ENCODE measurements at places on chromosomes 5 and 9.

GRCh38 chr5:168005093-168005492, 286.4 kb upstream of the WWC1 start:
- no peak for DNase-seq

- no peak for DNase-seq
These were observed 124.3 kb upstream of the SMARCA2 start for GRCh38 chr9:1890816-1891215.

GRCh38 chr5:92884469-92884868, 696.5 kb downstream of the NR2F1-AS1 start:
- DNase-seq, result no peak

- DNase-seq, result no peak
These were observed at the start of gene FCN1 for GRCh38 chr9:134917431-134918373. Gene FCN1, minus strand, starts transcription at chr9:134917912. Its CDS starts 41 bp downstream, at chr9:134917871.

- no peak for DNase-seq
These were observed 295.5 kb upstream of the SMC2 start for GRCh38 chr9:103798620-103799019.

DNA sequence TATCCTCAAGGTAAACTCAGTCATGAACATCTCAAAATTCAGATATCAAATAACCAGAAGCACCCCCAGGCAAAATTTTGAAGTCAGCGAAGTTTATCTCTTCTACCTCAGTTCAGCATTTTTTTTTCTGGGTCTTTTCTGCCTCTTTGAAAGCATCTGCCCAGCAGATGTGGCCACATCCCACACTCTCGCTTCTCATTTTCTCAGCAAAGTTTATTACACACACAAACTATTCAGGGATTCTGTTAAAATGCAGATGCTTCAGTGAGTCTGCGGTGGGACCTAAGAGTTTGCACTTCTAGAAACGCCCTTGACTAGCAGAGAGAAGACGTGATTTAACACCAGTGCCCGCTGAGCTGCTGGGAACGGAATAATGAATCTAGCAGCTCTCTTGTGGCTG, 19.3 kb downstream of the RASEF start:
- no peak for DNase-seq

GRCh38 chr5:10304932-10305331, 2.8 kb downstream of the CMBL start:
- no peak for DNase-seq

- DNase-seq, result no peak
These were observed 202.6 kb downstream of the NR3C1 start for GRCh38 chr5:143200781-143201398.

DNA sequence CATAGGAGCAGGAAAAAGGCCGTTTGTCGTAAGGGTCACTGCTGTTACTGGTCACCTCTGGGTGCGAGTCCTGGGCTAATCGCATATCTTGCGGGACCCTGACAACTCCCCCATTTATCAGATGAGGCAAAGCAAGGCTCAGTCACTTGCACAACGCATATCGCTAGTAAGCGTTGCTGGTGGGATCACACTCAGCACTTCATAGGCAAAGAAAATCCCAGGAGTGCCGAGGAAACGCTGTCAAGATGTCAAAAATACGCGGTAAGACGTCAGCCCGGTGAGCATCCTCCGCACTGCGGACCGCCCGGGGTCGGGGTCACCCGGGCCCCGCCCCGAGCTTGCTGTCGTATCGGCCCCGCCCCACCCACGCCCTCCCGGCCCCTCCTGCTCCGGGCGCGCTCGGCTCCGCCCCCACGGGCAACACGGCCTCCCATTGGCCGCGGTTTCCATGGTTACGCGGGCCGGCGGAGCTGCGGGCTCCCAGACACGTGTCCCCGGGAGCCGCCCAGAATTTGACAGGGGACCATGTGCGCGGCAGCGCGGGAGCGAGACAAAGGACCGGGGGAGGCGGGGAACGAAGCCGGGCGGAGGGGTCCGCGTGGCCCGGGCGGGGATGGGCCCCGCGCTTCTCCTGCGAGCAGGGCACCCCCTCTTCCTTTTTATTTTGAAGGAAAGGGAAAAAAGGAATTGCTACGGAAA, 80.2 kb upstream of the IER5L start:
- peak; percentile 75 for DNase-seq

GRCh38 chr5:67222243-67223025, 25.8 kb upstream of the CD180 start:
- no peak for DNase-seq

- no peak for DNase-seq
These were observed 2.4 kb downstream of the CDKN2AIPNL start for GRCh38 chr5:134409321-134409720.

GRCh38 chr5:99068944-99069650, 140.3 kb upstream of the CHD1 start:
- DNase-seq, result no peak

DNA sequence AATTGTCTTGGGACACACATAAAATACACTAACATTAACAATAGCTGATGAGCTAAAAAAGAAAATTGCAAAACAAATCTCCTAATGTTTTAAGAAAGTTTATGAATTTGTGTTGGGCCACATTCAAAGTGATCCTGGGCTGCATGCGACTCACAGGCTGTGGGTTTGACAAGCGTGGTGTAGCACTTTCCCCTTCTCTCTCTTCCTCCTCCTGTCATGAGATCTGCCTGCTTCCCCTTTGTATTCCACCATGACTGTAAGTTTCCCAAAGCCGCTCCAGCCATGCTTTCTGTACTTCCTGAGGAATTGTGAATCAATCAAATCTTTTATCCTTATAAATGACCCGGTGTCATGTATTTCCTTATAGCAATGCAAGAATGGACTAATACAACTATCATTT, 178.0 kb downstream of the TLR4 start:
- no peak for DNase-seq

Data from activated gamma-delta T cell treated with anti-CD3 and anti-CD28 coated beads, Interleukin-2, amount 50 U/mL, for 16 hours (primary cell).